Activated T-helper 17 cell treated with anti-CD3 and anti-CD28 coated beads, Interleukin-2, amount 50 U/mL, for 72 hours (primary cell): ENCODE measurements at places on chromosomes 1 and 21.

DNA sequence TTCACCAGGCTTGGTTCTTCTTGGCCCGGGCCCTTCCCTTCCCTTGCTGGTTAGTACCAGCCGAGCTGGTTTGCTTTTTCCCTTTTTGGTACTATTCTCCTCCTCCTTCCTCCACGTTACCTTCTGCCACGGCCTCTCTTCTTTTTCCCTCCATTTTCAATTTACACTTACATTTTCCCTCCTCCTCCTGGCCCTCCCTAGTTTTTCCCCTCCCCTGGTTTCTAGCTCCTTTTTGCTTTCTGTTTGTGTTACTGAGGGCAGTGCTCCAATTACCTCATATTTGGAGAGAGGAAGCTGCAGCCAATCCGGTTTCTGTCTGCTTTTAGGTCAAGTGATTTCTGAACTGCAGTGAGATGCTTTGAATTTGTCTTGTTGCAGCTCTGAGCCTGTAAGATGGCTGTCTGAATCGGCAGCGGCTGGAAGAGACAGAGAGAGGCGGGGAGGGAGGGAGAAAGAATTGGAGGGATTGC, 63.7 kb downstream of the MACF1 start:
- ATAC-seq = peak; percentile 75

GRCh38 chr1:229563241-229563640, 4.7 kb upstream of the ABCB10 start:
- ATAC-seq = no peak

GRCh38 chr1:51752073-51752948, 126.2 kb downstream of the NRDC start:
- ATAC-seq = no peak

DNA sequence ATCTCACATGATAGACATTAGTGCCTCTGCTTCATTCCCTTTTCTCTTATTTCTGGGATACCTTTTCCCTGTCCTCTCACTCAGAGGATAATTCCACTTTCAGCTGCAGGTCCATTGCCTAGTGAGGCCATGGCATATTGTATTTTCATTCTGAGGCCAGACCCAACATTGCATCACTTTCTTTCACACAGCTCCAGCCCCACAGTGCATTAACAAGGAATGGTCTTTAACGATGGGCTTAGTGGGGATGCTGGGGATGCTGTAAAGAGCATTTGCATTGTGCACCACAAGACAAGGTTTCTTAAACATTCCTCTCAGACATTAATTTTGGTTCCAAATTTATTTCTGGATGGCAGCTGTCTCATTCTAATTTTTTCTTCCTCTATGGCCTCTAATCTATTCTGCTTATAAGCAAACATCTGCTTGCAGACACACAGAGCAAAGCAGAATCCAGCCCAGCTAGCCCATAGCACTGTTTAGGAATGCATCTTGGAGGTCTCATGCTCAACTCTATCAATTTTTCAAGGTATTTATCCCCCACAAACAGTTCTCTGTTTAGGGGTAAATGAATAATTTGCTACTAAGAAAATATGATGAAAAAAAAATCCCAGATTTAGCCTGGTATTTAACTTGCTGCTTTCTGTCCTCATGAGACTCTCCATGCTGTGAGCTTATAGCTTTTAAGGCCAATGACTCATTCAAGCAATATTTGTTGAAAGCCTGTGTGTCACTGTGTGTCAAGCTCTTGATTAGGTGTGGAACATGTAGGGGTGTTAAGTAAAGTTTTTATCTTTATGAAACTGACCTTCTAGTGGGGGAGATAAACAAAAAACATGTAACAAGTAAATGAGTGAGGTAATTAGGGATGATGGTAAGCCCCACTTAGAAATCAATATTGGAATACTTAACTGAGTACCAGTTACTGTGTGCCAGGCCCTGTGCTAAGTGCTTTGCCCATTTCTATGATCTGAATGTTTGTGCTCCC, 44.5 kb upstream of the CCDC190 start:
- no peak for ATAC-seq

GRCh38 chr1:244598611-244599010, 54.3 kb upstream of the DESI2 start:
- ATAC-seq = no peak

GRCh38 chr21:41924368-41924754, 29.5 kb downstream of the C2CD2 start:
- no peak for ATAC-seq

GRCh38 chr1:29513357-29513756, 277.0 kb downstream of the PTPRU start:
- peak; percentile 56 for ATAC-seq

GRCh38 chr1:204344665-204345355, 14.9 kb downstream of the PLEKHA6 start:
- no peak for ATAC-seq

- no peak for ATAC-seq
These were observed 99.9 kb upstream of the TIAM1 start for GRCh38 chr21:31443736-31444521.

DNA sequence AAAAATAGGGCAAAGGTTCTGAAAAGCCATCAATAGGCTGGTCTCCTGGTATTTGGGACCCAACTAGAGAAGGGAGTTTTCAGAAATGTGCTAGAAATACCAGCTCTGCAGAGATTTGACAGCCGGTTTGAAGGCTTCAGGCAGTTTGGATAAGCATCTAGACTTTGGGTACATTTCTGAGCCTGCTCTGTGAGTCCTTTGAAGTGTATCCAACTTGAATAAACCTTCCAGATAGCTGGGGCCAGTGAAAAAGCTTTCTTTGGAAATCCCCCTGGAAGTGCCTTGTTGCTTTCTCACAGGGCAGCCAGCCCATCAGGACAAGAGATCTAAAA, 6.4 kb upstream of the PEF1 start:
- no peak for ATAC-seq

GRCh38 chr1:161282991-161283390, 24.4 kb downstream of the PCP4L1 start:
- no peak for ATAC-seq

GRCh38 chr21:45331531-45332147, 43.9 kb upstream of the POFUT2 start:
- ATAC-seq = no peak

- ATAC-seq = peak; percentile 68
These were observed 8.5 kb downstream of the UBQLN4 start for GRCh38 chr1:156045076-156045475.

DNA sequence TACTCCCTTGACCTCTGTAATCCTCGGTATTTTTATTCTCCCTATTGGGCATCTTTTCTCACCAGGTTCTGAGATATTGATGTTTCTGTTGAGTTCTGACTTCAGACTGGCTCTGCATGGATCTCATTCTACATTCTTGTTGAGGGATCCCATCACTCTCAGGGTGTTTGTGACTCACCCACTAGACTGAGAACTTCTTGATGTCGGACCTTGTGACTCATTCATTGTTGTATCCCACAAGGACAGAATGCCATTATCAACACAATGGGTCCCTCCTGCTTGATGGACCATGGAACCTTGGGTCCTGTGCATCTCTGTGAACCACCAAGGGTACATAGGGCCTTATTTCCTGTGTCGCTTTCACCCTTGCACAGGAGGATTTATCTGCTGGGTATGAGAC, 174.1 kb downstream of the PBX1 start:
- no peak for ATAC-seq

DNA sequence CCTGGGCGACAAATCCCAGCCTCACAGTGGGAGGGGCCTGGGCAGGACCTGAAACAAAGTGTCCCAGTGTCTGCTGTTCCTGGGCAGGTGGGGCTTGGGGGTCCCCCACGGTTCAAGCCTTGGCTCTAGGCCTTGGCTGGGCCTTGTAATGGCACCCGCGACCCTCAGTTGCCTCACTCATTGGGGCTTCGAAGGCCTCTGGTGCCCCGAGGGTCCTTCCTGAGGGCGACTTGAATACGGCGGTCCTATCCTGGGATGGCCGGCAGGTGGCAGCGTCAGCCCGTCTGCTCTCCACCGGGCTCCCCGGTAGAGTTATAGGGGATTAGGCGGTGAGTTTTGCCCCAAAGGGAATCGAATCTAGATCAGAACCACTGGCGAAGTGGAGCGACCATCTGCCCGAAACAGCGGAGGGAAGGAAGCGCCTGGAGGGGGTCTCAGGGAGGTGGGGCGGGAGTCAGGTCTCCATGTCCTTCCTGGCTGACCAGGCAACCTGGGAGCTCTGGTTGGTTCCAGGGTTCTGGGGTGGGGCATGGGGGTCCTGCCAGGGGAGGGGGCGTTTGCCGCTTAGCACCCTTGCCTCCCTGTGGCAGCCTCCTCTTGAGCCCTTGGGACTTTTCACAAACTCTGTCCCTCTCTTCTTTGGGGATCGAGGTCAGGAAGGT, 2.1 kb upstream of the PEX10 start:
- peak; percentile 21 for ATAC-seq

DNA sequence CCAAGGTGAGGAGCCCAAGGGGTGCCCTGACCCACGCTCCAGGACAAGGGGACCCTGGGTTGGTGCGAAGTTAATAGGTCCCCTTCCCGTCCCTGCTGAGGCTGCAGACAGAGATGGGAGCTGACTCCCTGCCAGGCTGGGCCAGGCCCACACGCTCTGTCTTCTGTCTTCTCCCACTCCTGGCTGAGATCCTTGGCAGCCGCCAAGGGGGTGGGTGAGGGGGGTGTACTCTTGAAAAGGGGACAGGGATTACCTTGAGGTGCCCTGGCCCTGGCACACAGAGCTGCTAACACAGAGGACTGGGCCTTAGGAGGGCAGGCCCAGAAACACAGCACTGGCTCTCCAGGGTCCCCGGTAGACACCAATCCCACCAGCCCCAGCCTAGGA, 11.0 kb upstream of the CTRC start:
- no peak for ATAC-seq

GRCh38 chr1:46420533-46420915, 26.4 kb downstream of the FAAH start:
- ATAC-seq = no peak

DNA sequence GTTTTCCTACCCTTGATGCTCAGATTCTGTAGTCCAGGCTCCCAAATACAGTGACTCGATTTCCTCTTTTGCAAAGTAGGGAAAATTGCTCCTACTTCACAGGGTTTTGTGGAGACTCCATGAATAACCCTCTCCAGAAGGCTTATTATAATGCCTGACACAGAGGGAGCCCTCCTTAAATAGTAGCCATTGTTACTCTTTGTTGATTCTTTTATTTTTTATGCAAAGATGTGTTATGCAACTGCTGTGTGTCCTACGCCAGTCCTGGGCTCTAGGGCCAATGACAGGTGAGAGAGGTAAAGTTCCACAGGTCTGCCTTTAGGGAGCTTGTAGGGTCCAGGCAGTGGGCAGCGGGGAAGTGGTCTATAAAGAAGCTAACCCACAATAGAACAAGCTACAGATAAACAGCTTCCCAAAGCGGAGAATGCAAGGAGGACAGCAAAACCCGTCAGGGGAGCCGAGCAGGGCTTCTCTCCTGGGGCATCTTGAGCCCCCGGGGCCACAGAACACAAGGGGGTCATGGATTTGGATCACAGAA, 1.5 kb downstream of the AADACL3 start:
- ATAC-seq = no peak

DNA sequence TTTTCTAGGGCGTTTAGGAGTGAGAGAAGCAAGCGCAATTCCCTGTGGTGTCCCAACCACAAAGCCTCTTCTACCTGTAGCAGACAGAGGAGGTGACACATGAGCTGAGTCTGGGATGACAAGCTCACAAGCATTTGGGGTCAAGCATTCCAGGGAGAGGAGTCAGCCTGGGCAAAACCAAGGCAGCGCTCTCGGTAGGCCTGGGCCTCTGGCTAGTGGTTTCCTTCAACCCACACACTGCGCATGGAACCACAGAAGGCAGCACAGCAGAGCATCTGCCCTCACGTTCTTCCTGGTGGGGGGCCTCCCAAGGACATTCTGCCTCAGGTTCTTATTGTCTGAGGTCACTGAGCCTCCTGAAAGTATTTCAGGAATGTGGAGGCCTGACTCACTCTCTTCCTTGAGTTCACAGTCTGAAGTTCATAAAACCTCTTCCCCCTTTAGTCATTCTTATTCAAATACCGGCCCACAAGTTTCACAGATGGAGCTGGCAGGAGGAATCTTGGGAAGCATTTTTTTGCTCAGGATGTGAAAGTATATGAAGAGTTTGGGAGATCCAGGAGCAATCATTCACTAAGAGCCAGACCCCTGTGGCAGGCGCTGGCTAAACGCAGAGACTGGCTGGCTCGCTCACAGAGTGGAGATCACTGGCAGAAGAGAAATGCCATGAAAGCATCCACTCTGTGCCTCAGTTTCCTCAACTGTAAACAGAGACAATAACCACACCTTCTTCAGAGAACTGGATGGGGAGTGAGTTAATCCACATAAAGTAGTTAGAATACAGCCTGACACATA, 26.8 kb downstream of the CCN1 start:
- no peak for ATAC-seq

DNA sequence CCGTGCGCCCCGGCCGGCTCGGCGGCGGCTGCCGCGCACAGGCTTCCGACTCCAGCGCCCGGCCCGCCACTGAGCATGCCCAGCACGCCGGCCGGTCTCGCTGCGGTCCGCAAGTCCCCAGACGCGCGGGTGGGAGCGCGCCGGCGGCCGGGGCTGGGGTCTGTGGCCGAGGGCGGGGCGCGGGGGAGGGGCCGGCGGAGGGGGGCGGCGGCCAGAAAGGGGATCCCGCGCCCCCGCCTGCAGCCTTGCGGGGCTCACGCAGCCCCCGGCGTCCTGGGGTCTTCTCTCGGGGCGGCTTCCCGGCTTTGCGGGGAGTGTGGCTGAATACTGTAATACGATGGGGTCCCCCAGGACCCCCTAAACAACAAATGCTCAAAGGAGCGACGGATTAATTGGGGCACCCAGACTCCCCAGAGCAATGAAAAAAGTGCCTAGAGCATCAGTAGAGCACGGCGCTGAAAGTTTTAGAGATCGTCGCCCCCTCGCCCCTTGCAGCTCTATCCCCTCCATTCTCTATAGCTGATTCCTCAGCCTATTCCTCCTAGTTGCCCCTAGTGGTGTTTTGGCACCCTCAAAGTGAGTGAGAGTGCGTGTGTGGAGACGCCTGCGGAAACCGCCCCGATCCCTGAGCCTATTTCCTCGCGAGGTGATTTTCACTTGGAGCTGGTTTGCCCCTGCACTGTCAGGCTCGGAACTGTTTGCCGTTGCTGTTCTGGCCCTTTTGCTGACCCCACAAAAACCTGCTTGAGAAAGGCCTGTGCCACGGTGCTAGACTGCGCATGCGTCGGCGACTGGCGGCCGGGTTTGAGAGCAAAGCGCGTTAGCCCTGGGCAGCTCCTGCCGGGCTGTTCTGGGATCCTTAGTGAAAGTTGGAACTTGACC, at the start of gene VAV3:
TSS of gene VAV3 (minus strand) at position 71 of the 882 bp plus-strand sequence. CDS start 311 bp downstream, outside the sequence.
- ATAC-seq = peak; percentile 57

DNA sequence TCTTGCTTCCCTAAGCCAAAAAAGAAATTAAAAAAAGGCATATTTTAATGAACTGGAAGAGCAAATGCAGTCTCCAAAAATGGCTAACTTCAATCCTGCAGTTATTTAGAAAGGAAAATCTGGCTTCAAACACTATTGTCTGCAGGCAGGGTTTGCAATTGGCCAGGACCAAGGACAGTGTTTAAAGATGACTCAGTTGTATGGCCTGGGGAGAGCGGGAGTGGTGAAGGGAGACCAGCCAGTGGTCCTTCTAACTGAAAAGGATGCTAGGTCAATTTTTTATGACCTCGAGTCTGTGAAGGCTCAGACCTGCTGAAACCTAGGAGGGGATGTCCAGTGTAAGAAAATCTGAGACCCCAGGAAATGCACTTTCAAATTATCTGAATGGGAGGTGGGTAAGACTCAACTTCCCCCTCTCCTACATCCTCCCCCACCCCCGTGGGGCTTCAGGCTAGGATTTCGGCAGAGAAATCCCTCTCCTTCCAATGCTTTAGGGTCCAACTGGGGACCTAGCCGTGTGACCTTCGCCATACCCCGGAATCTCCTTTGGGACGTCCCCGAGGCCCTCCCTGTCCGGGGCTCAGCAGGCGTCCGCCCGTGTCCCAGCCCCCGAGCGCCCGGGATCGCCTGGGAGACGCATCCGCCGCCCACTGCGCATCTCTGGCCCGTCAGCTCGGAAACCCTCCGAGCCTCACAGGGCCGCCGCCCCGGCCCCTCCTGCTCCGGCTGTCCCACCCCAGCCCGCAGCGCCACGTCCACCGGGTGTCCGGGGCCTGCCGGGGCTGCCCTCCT, 602 bp upstream of the RIMKLA start:
- ATAC-seq = peak; percentile 55
